Left cardiac atrium (tissue), 4 donors: ENCODE measurements at places on chromosomes 2 and 18.
A peak's percentile ranks its signal among the peaks of the same experiment; 100 is the strongest.

GRCh38 chr18:463827-464541 is 36.5 kb downstream of the COLEC12 start:
- DNase-seq: no peak

DNA sequence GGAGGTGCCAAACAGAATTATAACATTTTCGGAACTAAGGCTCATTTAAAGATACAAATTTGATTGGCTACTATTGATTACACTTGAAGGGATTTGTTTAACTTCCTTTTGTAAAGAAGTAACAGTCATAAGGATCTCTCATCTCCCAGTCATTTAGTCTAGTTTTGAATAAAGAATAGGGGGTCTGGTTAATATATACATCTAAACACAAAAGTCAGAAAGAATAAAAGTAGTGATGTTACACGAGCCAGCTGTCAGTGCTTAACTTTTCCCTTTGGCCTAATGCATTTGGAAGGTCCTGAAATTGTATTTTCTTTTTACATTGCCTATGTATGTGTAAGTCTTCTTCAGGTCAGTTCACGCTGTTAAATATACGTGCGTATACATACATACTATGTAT is 8.1 kb downstream of the SEPTIN2 start:
- no peak for DNase-seq

- peak; percentile 57 for DNase-seq
Observed at GRCh38 chr2:149732001-149732685, 144.6 kb upstream of the MMADHC start.

DNA sequence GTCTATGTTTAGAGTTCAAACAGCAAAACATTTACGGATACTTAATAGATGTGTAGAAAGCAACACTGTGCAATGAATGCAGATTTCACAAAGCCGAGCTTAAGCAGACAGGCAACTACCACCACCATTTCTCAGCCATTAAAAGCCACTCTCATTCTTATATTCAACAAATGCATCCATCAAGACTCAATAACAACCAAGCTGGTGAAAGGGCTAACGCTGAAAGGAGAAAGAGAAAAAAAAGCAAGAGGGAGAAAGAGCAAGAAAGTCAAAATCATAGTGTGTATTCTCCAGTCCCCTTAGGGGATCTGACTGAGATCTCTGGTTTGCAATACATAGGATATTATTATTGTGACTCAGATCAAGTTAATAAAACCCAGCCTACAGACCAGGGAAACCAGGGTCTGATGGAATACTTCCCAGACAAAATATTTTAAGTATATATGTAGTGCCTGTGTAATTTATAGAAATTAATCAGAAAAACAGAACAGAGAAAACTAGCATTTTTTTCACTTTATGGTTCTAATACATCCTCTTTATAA is 14.1 kb downstream of the SATB2 start:
- DNase-seq: no peak

DNA sequence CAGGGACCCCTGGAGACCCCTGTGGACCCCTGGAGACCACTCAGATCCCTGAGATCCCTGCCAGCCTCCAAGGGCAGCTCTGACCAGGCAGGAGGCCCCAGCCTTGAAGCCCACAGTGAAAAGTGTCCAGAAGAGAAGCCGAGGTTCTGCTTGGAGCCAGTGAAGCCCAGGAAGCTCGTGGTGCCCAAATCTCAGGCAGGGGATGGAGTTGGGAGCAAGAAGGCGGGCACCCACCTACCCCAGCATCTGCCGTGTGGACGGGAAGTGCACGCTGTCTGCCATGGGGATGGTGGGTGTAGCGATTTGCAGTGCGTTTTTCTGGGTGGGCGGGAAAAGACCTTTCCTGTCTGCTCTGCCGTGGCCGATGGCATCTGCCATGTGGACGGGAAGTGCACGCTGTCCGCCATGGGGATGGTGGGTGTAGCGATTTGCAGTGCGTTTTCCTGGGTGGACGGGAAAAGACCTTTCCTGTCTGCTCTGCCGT is 120.6 kb upstream of the CTDP1 start:
- no peak for DNase-seq

GRCh38 chr18:28684746-28685355 is 507.9 kb upstream of the CDH2 start:
- DNase-seq: no peak

- no peak for DNase-seq
Observed at GRCh38 chr2:137255990-137256389, 490.6 kb downstream of the THSD7B start.

DNA sequence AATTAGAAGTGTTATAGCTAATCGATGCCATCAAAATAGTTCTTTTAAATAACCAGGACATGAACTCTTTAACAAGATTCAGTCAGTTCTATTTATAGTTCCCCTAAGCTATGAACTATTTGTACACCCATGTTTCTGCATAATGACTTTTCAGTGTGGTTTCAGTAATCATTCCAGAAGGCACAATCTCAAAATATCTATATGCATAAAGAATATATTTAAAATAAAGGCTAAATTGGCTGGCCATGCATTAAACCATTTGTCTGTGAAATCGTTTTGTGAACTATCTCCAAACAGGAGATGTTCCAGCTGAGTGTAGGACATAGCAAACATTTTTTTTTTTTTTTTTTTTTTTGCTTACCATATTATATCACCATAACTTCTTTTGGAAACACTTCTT is 719.3 kb downstream of the PLCL1 start:
- DNase-seq: no peak

DNA sequence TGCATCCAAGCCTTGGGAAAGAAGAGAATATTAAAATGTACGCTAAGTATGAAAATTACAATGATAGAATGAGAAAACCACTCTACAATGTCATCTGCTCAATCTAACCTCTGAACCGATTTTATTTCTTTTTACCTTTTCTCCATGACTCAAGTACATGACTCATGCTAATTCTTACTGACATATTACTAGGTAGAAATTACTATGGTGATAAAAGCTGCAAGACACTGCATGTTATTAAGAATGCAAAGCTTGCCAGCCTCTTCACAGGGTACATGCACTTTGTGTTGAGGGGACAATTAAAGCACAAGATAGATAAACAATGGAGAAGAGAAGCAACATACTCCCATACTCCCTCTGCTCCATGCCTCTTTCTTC is 20.7 kb downstream of the SFT2D3 start:
- DNase-seq: no peak

DNA sequence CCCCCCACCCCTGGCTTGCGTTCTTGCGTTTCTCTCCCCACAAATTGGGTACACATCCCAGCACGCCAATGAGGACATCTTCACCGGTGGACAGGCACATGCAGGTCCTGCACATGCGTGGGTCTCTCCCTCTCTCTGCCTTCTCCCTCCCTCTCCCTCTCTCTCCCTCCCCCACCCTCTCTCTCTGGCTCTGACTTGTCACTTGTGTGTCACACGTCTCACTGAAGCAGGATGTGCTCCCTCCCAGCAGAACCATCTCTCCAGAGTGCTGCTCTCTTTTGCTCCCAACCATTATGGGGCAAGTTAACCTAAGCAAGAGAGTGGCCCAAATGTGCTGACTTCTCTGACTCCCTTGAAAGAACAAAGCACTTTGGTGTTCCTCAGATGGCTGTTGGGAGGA is 120.8 kb upstream of the CAB39 start:
- no peak for DNase-seq

- no peak for DNase-seq
Observed at GRCh38 chr2:105249181-105249580, 7.6 kb downstream of the GPR45 start.

GRCh38 chr2:29311458-29311857 is 196.2 kb downstream of the CLIP4 start:
- DNase-seq: no peak

GRCh38 chr18:57209713-57210106 is 62.8 kb downstream of the BOD1L2 start:
- DNase-seq: no peak

DNA sequence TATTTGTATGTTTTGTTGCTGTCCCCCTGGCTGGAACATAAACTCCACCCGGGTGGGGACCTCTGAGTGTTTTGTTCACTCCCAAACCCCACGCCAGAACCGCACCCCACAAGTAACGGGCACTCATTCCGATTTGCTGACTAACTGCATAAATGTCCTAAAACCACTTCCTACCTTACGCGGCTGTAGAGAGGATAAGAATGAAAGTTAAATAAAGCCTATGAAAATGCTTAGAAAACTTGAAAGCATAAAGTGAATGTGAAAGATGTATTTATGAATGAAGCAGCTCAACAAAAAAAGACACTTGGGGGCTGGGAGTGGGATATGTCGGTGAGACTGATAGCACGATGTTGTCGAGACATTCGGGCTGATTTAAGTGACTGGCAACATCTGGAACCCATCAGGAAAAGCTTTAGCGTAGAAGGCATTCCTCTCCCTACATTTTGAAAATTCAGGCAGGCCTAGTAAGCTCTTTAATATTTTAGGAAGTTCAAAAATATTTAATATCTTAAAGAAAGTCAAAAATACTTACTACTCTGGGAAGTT is 206.7 kb downstream of the SH3RF3 start:
- no peak for DNase-seq

DNA sequence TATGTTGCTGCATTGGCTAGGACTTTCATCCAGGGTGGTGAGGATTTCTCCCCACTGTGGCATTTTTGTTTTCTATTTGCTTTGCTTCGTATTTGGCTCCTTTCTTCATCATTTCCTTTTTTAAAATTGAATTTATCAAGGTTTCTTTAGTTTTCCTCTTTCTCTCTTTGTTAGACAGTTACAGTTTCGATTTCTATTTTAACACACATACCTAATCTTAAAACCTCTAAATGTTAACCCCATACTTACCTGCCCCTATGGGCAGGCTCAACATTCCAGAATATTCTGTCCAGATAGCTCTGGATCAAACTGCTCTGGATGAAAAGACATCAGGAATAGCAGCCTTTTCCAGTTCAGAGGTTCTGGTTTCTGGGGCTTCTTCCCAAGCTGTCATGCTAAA is 49.2 kb downstream of the DIPK1C start:
- DNase-seq: no peak

DNA sequence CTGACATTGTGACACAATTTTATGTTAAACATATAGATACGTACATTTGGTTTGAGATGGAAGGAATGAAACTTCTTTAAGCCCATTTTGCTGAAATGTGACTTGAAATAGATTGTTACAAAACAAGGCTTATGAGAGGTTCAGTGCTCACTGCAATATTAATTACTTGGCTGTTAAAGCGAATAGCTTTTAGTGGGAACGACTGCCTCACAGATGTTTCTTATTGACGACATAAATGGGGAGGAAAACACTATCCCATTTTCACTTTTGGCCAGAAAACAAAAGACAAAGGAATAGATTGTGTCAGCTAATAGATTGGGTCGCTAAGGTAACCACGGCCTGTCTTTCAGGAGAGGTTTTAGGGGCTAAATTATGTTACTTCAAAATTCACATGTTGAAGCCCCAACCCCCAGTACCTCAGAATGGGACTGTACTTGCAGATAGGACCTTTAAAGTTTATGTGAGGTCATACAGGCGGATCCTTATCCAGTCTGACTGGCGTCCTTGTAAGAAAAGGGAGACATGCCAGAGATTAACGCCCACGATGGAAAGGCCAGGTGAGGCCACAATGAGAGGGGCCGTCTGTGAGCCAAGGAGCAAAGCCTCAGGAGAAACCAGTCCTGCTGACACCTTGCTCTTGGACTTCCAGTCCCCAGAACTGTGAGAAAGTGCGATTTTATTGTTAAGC is 10.8 kb downstream of the INPP1 start:
- DNase-seq: no peak

DNA sequence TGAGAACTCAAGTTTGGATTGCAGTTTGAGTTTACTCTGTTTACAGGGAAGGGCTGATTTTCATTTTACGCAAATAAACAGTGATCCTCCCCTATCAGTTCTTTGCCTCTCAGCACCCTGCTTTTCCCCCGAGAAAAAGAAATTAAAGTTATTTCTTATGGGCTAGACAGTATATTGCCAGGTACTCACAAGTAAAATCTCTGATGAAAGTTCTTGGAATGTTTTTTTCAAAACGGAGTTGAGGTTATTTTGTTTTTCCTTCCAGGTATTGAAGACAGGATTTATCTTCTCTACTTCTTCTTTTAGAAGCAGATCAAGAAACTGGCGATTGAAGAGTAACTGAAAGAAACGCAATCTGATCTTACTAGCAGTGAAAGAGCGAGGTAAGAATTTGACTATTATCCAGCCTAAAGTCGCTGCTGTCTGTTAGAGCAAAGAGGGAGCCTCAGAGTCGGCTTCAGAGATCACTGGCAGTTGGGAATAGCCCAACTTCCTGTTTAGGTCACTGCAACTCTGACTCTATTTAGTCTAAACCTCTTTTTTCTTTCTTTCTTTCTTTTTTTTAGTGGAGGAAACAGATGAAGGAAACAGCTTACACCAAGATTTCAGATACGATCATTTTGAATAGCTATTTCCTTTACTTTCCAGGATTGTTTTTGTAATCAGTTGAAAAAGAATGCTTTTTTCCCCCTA is at the start of gene TFPI:
TSS of gene TFPI (minus strand) at position 425 of the 693 bp plus-strand sequence. CDS start 50,667 bp downstream, outside the sequence.
- DNase-seq: no peak

DNA sequence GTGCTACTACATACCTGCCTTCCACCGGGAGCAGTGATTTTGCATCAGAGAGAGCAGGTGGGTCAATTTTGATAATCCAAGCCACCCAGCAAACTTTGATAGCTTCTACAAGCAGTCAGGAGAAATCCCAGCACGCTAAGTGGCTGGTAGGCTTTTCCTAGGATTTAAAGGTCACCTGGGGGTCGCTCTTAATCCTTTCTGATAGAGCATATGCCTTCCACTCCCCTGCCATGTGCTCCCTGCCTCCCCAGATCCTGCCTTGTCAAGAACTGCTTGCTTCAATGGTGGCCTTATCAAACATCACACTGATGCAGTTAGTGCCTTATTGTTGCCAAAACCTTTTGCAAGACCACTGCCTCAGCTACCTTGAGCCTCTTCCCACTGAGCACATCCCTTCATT is 462.3 kb upstream of the MEX3C start:
- no peak for DNase-seq

GRCh38 chr2:40371525-40372282 is 80.2 kb downstream of the SLC8A1 start:
- DNase-seq: peak; percentile 29

GRCh38 chr2:158668001-158668765 is 126.9 kb upstream of the DAPL1 start:
- no peak for DNase-seq

GRCh38 chr18:35193316-35193715 is 47.5 kb upstream of the ZNF397 start:
- DNase-seq: no peak

GRCh38 chr2:12436935-12437561 is 279.7 kb upstream of the TRIB2 start:
- no peak for DNase-seq

GRCh38 chr2:127535422-127535901 is at the start of gene MYO7B:
Gene MYO7B, plus strand, starts transcription at chr2:127535683. Its CDS starts 24,040 bp downstream, at chr2:127559723.
- no peak for DNase-seq

GRCh38 chr2:64937687-64938491 is 51.3 kb upstream of the SLC1A4 start:
- DNase-seq: no peak

DNA sequence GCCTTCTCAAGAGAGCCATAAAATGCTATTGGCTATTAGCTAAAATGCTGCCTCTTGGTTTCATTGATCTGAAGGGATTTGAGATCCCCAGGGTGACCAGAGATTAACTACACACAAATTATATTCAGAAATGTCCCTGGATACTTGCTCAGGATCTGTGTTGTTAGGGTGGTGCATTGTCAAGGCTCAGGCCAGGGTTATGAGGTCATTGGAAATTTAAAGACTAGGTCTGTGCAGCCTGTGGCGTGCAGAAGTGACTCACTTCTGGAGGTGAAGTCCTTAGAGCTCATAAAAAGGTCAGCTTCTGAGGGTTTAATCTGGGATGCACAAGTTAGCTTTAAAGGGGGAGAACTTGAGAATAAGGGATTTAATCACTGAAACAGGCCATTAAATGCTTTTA is 23.5 kb downstream of the LRRTM1 start:
- DNase-seq: no peak
